Stimulated activated CD4-positive, alpha-beta T cell treated with anti-CD3 and anti-CD28 coated beads, Interleukin-12 subunit alpha, Interleukin-12 subunit beta, amount 100 ng/mL, for 24 hours (primary cell): ENCODE measurements at places on chromosomes 1 and 21.

GRCh38 chr1:8727809-8728213 is 89.6 kb downstream of the RERE start:
- DNase-seq, result no peak

DNA sequence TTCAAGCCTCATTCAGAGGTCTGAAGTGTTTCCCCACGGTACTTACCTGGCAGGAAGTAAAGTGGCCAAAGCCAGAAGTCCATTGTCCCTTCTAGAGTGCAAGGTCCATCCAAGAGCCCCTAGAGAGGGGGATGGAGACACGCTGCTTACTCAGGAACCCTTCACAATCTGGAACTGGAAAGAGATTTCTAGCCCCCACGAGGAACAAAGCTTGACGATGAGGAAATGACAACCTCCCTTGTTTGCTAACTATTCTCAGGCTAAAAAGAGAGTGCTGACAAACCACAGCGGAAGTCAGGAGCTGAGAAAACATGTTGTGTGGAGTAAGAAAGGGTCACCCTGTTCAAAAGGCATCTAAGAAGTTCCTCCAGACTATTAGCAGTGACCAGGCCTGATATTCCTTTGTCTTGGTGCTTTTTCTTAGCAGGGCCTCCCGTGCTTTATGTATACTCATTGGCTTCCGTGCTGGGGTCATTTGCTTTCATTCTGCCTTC is at the start of gene FCMR:
FCMR (minus strand) TSS at position 170 of the 494 bp plus-strand sequence; CDS start at position 83, 87 bp downstream.
- DNase-seq, result no peak

- no peak for DNase-seq
Measured at GRCh38 chr1:155080312-155081228, 1.9 kb downstream of the EFNA3 start.

GRCh38 chr1:86207323-86207722 is 50.8 kb upstream of the COL24A1 start:
- DNase-seq, result no peak

- DNase-seq, result no peak
Measured at GRCh38 chr21:36545776-36546511, 66.0 kb upstream of the CLDN14 start.

- no peak for DNase-seq
Measured at GRCh38 chr1:43270421-43271095, 775 bp downstream of the TMEM125 start.

DNA sequence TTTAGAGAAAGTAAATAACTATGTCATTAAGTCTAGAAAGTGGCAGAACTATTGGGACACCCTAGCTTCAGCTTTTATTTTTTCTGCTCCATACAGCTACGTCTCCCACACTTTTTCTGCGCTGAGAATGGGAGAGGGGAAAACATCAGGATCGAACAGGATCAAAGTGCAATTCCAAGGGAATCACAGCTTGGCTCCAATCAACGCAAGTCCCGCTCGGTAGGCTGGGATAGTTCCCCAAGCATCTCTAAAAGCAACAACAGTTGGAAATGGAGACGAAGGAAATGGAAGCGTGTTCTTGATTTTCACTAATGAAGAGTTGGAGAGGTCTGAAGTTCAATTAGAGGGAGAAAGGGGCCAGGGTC is 536 bp downstream of the HMGCL start:
- DNase-seq, result no peak

DNA sequence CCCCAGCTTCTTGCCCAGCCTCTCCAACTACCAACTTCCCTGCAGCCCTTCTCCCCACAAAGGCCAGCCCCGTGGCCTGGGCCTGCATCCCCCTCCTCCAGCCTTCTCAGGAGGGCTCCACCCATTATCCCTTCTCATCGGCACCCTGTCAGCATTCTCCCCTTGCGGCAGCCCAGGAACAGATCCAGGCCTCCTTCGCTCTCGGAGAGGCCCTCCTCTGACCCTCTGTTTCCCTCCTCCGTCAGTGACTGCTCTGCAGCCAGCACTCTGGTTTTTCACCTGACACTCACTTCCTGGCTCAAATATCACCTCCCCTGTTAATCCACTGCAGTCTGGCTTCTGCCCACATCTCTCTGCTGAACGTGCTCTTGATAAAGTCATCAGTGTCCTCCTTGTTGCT is 17.5 kb downstream of the ADGRB2 start:
- no peak for DNase-seq

GRCh38 chr1:11412141-11412540 is 66.8 kb upstream of the DISP3 start:
- no peak for DNase-seq

DNA sequence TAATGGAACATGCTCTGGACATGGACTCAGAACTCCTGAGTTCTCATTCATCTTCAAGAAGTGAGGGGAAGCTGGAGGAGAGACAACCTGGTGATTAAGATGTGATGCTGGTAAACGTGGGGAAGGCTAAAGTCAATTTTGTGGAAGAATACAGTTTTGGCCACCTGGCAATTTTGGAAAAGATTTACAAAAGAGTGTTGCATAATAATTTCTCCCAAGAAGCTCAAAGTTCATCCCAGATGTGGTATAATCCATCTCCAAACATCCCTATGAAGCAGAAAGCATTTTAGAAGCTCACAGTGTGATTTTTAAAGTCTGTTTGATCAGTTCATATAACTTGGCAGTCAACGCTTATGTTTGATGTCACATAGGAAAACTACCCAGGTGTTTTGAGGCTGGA is 208.7 kb downstream of the LMX1A start:
- DNase-seq, result no peak

GRCh38 chr1:235054936-235055335 is 73.7 kb downstream of the TOMM20 start:
- no peak for DNase-seq

GRCh38 chr1:42211224-42211623 is 46.7 kb upstream of the GUCA2A start:
- no peak for DNase-seq

DNA sequence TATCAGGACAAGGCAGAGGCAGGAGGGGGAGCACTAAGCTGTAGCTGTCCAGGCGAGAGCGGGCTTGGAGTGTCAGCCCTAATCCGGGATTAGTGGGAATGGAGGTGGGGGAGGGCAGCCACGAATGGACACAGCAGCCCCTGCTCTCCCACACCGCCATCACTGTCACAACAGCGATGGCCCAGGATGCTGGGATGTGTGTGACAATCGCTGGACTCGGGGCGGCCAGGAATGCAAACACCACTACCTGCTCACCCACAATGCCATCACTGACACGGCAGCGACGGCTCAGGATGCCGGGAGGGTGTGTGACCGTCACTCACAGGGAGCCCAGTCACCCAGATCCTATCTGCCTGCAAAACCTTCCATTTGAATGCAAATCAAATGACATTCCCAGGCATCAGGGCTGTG is 2.9 kb downstream of the C2CD2 start:
- no peak for DNase-seq

- no peak for DNase-seq
Measured at GRCh38 chr1:56304975-56305374, 274.4 kb downstream of the PLPP3 start.

GRCh38 chr1:213714645-213715044 is 273.1 kb upstream of the PROX1 start:
- no peak for DNase-seq

DNA sequence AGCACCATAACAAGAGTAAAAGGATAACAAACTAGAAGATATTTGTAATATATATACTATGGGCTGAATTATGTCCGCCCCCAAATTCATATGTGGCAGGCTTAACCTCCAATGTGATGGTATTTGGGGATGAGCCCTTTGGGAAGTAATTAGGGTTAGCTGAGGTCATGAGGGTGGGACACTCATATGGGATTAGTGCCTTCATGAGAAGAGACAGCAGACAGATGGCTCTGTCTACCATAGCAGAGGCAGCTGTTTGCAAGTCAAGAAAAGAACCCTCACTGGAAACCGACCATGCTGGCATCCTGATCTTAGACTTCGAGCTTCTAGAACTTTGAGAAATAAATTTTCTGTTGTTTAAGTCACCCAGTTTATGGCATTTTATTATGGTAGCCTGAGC is 303.6 kb downstream of the LMO4 start:
- no peak for DNase-seq

GRCh38 chr1:243254233-243254926 is 701 bp downstream of the CEP170 start:
- peak; percentile 41 for DNase-seq

DNA sequence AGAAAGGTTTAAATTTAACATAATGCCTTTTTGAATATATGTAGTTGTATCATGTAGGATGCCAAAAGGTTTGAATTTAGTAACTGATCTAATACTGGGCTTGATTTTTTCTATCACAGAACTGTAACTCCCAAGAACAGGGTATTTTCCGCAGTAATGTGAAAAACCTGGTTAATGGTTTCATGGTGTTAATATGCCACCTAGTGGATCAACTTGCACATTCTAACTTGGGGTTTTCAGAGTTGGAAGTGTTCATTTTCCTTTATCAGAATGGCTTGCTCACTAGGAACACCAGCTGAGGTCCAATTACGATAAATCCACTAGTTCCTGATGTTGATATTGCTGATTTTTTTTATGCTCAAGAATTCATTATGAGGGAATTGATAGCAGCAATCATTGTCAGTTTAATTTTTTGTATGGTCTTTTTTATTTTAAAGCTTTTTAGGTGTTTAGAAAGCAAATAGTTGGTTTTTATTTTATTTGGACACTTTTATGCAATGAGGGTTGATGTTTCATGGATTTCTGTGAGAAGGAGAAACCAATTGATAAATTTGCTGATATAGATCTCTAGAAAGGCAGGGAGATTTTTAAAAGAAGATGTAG is 157.2 kb downstream of the PLA2G4A start:
- no peak for DNase-seq

- no peak for DNase-seq
Measured at GRCh38 chr1:216785737-216786136, 62.5 kb upstream of the ESRRG start.

GRCh38 chr1:161486806-161487741 is 18.2 kb upstream of the FCGR2A start:
- no peak for DNase-seq

DNA sequence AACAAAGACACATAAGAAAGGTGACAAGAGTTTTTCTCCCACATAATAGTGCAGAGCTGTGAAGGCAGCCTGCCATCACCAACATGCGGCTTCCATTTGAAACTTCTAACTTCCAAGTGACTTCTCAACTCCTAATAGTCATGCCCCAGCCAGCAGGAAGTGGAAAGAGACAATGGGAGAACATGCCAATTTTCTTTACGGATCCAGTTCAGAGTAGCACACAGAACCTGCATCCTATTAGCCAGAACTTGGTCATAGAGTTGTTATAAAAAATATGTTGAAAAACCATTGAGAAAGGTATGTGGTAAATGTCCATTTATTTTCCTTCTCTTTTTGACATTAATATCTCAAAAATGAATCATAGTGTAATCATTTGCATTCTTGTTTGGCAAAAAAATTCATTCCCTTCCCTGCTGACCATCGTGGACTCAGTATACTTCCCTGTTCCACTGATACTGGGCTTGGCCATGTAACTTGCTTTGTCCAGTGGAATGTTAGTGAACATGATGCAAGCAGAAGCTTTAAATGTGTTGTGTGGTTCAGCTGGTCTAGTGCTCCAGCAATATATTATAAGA is 197.4 kb downstream of the SEC16B start:
- DNase-seq, result no peak

DNA sequence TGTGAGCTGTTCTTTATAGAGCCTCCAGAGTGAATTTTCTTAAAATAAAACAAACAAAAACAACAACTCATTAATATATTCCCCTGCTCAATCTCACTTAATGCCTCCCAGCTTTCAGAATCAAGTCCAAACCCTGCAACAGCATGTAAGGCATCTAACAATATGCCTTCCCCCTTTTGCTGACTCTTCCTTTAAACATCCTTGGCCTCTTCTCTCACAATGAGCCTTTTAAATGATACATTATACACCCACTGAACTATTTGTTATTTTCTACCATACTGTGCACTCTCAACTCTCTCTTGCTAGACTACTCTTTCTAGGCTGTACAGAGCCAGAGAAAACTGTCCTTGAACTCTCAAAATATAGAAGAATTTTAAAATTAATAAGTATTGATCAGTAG is 115.2 kb upstream of the SNX7 start:
- no peak for DNase-seq

DNA sequence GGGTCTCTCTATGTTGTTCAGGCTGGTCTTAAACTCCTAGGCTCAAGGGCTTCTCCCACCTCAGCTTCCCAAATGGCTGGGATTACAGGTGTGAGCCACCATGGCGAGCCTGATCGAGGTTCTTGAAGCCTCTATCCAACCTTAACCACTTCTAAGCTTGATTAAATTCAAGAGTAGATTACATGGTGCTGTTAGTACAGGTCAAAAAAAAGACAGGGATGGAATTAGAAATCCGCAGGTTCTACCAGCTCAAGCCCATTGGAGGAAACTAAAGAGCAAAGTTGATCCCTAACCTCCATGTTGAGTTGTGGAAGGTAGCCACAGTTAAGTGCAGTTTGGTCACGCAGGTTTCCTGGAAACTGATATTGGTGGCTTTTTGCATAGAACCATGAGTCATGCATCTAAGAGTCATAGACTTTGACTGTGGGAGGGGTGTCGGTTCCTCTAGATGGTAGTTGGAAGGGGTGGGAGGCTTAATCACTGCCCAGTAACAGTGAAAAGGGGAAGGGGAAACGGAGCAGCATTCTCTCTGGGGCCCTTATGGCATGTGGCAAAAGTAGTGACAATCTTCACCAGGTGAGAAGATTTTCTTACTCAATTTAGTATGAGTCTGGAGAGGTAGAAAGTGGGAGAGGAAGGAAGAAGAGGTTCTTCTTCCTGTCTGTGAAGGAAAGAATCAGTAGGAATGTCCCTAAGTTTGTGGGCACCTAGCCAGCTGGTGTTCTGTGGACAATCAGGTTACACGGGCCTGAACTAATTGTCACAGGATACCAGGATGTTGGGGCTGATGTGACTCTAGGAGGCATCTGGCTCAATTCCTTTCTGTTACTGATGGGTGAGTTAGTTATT is 7.0 kb downstream of the CD53 start:
- DNase-seq, result peak; percentile 47

GRCh38 chr1:89719502-89720306 is 86.8 kb downstream of the LRRC8C start:
- DNase-seq, result no peak

- peak; percentile 59 for DNase-seq
Measured at GRCh38 chr1:112674440-112674985, at the start of gene MOV10. TSS of gene MOV10 (plus strand) at chr1:112674659. CDS start at chr1:112674913, 254 bp downstream.

- DNase-seq, result no peak
Measured at GRCh38 chr1:143584508-143584907, 387.3 kb downstream of the FAM72C start.

DNA sequence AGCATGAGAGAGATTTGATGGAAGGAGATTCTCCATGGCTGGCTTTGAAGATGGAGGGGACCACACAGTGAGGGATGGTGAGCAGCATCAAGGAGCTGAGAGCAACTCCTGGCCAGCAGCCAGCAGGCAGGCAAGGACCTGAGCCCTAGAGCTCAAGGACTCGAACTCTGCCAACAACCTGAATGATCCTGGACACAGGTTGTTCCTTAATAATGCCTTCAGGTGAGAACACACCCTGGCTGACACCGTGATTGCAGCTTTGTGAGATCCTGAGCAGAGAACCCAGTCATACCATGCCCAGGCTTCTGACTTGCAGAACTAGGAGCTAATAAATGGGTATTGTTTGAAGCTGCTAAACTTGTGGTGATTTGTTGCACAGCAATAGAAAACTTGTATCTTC is 183.1 kb downstream of the LMX1A start:
- DNase-seq, result no peak

- DNase-seq, result no peak
Measured at GRCh38 chr1:19665496-19666465, 1.1 kb downstream of the HTR6 start.

- DNase-seq, result no peak
Measured at GRCh38 chr1:98002288-98002687, 81.5 kb upstream of the DPYD start.

- no peak for DNase-seq
Measured at GRCh38 chr1:166184897-166185296, 18.1 kb upstream of the FAM78B start.
